ENCODE measurements at places on chromosomes 16 and 17.

DNA sequence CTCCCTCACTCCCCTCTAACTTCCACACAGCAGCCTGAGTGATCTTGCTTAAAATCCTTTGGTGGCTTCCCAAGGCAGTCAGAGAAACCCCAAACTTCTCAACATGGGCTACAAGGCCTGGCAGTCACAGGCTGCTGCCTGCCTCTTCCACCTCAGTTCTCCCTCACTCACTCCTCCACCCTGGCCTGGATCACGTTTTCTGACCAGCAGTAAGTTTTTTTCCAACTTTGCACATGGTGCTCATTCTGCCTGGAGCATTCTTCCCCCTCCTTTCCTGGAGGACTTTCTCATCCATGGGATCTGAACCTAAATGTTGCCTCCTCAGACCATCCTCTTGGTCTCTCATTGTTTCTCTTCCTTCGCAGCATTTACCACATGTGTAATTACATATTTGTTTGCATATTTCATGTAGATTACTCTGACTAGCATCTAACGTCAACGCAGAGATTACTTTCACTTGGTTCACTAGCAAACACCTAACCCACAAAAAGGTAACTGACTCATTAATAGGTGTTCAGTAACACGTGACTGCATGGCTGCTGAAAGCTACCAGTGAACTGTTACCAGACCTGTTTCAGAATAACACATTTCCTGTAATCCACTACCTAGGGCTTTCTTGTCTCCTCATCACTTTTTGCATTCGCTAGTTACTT is 17.1 kb downstream of the GNA13 start:
- DNase-seq, result no peak

- no peak for DNase-seq
Observed at GRCh38 chr17:81083125-81083765, 48.3 kb downstream of the BAIAP2 start.

- no peak for DNase-seq
Observed at GRCh38 chr17:35984140-35984539, 2.4 kb downstream of the CCL14 start.

DNA sequence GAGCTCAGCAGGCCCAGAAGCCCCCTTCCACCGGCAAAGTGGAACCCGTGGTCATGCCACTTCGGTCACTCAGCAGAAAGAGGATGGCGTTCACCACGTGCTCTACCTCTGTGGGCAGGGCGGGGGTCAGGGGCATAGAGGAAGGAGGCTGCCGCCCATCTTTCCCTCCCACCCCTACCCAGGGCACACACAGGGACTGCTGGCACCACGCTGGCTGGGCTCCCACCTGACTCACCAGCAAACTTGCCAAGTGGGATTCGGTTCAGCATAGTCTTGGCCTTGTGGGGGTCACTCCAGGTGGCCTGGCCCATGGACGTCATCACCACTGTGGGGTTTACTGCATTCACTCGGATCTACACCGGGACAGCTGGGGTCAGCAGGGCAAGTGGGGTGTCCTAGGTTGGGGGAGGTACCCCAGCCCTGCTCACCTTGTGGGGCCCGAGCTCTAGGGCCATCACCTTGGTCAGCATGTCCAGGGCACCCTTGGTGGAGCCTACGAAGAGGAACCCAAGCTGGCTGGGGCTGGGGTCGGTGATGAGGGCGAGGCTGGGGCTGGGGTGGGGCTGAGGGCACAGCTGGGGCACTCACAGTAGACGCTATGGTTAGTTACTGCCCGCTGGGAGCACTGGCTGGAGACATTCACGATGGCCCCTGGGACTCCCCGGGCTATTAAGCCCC is 1.4 kb downstream of the DCXR start:
- no peak for DNase-seq

GRCh38 chr16:56932721-56933619 is 1.0 kb downstream of the HERPUD1 start:
- no peak for DNase-seq

DNA sequence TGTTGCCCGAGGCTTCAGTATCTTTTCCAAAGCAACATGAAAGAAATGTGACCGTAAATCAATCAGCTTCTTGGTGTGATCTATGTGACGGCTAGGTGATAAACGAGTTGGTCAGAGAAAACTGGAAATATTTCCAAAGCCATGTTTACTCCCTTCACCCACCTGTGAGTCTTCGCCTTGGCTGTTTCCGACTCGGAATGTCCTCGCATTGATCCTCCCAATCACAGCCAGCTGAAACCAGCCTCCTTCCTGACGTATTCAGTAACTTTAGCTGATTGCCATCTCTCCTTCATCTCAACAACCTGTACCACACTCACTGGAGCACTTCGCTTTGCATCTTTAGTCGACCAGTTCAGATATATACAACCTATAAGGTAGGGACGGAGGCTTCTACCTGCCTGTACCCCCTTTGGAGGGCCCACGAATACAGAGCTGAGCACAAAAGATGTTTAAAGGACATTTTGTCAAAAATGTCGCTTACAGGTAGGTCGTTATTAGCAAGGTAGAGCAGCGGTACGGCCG is 705 bp downstream of the KRABD2 start:
- DNase-seq, result no peak

- DNase-seq, result no peak
Observed at GRCh38 chr17:75573540-75573957, 14.1 kb upstream of the MYO15B start.

Measured in NCI-H1930 (cell line).